ENCODE measurements at places on chromosomes 4 and X.

DNA sequence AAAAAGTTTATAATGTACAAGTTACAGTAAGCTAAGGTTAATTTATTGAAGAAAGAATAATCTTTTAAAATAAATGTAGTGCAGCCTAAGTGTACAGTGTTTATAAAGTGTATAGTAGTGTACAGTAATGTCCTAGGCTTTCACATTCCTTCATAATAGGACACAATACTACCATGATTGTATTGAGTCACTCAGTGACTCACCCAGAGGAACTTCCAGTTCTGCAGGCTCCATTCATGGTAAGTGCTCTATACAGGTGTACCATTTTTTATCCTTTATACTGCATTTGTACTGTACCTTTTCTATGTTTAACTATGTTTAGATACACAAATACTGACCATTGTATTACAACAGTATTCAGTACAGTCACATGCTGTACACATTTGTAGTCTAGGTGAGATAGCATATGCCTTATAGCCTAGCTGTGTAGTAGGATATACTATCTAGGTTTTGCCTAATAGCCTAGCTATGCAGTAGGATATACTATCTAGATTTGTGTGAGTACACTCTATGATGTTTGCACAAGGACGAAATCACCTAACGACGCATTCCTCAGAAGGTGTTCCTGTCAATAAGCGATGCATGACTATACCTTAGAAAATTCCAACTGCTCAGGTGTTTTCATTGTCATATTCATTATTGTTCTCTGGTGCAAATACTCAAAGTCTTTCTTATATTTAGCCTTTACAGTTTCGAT is 5.5 kb upstream of the TMEM255A start:
- DNase-seq = no peak

DNA sequence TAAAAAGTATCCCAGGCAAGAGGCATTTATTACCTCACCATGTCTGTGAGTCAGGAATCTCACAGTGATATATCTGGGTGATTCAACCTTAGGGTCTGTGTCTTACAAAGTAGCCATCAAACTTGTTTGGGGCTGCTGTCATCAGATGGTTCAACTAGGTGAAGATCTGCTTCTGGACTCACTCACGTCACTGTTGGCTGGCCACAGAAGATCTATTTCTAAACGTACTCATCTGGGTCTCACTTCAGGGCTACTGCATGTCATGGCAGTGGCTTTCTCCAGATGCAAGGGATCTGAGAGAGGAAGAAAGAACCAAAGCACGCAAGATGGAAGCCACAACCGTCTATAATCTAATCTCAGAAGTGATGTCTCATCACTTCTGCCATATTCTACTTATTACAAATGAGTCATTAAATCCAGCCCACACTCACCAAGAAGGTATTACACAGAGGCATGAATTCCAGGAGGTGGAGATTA is 267.8 kb upstream of the ANKRD50 start:
- DNase-seq = no peak

DNA sequence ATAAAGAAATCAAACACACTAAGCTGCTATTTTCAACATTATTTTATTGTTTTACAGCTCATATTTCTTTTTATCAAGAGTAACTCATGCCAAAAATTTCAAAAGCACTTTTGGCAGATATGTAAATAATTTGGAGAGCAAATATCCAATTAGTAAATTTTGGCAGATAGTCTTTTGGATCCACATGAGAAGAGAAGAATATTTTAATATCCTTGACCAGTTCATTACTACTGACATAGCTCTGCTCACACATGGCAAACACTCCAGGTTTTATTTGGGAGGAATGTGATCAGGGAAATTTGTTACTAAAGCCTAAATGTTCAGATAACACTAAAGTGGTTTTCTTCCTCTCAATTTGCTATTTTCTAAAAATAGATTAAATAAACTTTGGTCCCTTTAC is 1054.3 kb downstream of the FAT4 start:
- DNase-seq = no peak

DNA sequence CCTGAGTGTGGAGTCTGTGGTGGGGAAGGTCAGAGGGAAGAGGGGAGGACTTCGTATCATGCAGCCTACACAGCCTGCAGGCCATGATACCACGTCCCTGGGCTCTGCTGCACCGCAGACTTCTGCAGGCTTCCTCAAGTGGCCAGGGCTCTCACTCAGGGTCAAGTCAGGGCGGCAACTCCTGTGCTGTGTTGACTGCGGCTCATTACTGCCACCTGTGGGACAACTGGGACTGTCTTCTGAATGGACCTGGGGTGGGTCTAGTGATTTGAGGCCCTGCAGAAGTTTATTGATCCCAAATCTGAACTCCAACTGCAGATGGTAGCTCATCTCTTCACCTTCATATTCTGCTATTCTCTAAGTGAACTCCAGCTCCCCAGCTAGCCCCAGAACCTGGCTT is 167.1 kb downstream of the NSUN7 start:
- no peak for DNase-seq

DNA sequence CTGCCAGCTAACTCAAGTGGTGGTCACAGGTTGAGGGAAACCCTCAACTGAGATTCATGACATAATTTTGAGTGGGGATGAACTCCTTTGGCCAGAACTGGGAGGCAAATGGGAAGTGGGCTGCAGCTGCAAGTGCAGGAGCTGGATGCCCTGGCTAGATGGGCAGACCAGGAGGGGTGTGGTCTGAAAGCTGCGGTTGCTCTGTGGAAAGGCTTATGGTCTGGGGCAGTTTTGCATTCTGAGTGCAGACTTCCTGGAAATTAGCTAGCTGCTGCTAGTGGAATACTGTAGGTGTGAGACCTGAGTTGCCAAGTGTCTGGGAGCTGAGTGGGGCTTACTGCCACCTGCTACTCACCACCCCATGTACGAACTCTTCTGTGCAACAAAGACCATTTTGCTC is 52.1 kb upstream of the NAP1L2 start:
- DNase-seq = no peak
